ENCODE measurements at places on chromosomes 16 and 17.

GRCh38 chr16:87705771-87706277 is 60.0 kb downstream of the KLHDC4 start:
- DNase-seq, result no peak

DNA sequence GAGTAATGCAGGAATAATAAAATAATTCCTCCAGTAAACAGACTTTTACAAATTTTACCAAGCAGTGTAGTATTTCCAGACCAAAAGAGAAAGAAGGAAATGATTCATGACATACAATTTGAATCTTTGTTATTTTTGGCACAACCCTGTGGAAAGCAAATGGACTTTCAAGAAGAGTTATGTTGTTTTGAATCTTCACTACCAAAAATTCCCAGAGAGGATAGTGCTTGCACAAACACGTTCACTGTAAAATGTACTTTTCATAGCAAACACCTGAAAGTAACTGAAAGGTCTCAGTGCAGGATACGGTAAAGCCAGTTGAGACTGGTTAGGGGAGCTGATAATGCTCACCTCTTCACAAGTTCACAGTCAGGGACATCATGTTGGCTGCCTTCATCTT is 107.1 kb downstream of the USP22 start:
- DNase-seq, result no peak

- DNase-seq, result no peak
Measured at GRCh38 chr17:3738562-3739295, 15.0 kb downstream of the HASPIN start.

- peak; percentile 8 for DNase-seq
Measured at GRCh38 chr17:13601776-13602551, at the start of gene HS3ST3A1. HS3ST3A1 (minus strand) TSS chr17:13601929; CDS start chr17:13601129, 800 bp downstream.

DNA sequence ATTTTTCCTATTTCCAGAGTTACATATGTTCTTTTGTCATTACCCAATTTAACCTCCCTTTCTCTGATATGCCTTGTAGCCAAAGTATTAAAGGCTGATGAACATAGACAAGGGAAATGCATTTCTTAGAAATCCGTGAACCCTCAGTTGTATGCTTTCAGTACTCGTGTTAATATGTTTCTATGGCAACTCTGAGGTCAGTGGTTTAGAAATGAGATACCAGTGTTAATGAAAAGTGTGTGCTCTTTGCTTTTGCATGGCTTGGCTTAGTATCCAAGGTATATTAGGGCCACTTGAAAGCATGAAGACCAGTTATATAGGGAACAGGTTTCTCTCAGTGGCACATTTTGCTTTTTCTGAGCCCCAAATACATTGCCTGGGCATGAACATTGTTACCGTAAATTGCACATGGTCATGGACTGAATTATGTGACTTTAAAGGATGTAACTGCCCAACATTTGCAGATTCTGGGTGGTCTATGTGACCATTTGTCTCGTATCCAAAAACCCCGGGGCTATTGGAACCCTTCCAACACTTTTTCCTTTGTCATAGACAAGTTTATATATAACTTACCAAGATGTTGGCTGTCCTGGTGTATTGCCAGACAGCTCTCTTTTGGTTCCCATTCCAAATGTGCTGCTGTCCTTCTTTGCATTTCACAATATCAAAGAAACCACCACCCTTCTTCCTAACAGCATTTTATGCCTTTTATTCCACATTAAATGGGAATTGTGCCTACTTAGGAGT is 17.5 kb downstream of the ABHD15 start:
- DNase-seq, result no peak

- DNase-seq, result no peak
Measured at GRCh38 chr17:60359415-60359814, 32.5 kb downstream of the USP32 start.

- no peak for DNase-seq
Measured at GRCh38 chr16:2500430-2500917, 13.3 kb upstream of the ATP6V0C start.

DNA sequence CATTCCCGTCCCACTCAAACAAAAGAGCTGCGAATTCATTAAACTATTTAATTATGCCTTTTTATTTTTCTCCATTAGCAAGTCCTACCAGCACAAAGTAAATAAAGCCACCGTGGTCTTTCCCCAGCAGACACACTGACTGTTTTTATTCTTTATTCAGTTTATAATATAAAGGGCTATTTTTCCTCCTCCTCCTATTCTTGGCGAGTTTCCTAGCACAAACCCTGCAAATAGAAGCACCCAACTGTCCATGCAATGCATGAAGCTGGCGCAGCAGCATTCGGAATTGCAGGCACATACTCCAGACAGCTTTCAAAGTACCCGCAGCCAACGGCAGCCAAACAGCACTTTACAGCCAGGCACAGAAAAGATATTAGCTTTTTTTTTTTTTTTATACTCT is 583.4 kb upstream of the PSMD7 start:
- DNase-seq, result no peak

- no peak for DNase-seq
Measured at GRCh38 chr16:82658796-82659195, 32.0 kb downstream of the CDH13 start.

DNA sequence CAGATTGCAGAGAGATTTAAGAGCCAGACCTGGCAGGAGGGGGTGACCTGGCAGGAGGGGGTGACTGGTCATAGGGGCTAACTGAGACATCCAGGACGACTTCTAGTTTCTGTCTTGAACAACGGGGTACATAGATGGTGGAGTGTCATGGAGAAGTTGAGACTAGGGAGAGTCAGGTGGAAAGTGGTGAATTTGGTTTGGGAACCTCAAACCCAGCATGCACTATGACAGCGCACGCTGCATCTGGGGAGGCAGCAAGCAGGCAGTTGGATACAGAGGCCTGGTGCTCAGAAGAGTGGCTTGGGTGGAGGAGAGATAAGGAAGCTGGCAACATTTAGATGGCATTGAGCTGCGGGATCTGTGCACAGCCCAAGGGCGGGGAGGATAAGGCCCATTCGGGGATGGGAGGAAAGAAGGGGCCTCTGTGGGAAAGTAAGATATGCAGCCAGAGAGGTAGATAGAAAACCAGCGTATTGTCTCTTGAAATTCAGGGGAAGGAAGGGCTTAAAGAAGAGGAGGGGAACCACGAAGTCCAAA is 4.5 kb downstream of the RIPOR1 start:
- no peak for DNase-seq

GRCh38 chr16:66084306-66084705 is 282.2 kb upstream of the CDH5 start:
- DNase-seq, result no peak

DNA sequence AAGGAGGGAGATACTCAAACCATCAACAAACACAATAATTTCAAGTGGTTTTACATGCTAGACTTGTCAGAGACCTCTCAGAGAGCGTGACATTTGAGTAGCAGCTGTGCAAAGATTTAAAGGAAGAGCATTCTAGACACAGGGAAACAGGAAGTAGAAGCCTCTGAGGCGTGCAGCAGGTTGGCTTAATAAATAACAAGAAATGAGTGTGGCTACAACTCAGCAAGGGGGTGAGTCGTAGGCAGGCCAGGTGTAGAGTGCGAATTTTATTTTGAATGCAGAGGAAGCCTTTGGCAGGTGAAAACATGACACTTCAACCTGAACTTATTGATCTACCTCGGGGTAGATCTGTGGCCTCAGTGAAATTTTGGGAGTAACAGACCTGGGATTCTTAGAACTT is 73.2 kb upstream of the MRTFB start:
- DNase-seq, result no peak

DNA sequence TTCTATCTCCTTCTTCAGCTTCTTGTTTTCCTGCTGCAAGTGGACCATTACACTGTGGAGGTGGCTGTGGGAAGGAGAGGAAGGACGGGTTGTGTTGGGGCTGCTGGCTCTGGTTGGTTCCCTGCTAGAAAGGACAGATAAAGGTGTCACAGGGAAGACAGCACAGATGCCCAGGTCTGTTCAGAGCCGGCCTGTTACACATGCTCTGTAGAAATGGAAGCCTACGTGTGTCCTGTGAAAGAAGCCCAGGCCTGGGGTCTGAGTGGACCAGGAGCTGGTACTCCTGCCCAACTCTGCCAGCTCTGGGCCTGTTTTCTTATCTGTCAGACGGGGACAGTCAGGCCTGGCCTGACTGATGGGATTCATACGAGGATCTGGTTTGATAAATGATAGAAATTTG is 26.4 kb downstream of the DHX38 start:
- DNase-seq, result no peak

GRCh38 chr16:50967827-50968612 is 183.1 kb downstream of the SALL1 start:
- DNase-seq, result no peak

DNA sequence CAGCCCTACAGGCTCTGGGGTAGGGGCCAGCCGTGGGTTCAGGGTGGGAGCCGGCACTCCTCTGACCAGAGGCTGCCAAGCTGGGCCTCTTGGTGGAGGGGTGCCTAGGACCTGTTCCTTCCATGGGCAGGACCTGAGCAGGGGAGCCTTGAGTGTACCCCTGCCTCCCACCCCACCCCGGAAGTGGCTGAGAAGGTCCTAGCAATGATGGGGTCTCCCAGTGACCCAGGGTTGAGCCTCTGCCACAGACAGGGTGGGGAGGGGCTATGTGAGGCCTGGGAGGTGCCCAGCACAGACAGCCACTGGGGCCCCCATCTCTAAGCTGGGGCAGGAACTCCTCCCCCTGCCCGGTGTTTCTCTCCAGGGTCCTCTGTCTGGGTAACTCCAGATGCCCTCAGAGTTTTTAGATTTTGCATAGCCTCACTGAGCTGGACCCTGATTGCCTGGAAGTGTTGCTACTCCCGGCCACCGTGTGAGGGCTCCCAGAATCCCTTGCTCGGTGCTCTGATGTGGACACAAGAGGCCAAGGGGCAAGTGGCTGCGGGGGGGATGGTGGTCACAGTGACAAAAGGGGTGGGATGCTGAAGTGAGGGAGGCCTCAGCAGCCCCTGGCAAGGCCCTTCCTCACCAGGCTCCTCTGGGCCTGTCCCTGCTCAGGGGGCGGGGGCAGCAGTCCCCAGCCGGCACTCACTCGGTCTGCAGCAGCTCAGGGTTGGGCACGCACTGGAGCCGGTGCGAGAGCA is 6.4 kb upstream of the MTSS2 start:
- no peak for DNase-seq

DNA sequence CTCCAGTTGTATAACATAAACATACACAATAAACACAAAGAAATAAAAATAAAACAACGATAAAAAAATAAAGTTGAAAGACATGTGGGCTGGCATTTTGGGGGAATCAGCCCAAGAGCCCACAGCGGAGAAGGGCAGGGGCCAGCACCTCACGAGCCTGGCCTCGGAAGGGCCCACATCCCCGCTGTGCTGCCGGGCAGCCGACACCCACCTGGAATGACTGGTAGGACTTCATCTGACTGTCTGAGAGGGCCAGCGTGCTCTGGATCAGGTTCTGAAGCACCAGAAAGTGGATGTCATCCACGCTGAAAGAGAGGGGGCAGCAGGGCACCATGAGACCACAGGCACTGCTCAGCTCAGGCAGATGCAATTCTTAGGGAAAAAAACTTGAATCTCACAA is 73.5 kb downstream of the GTF3C1 start:
- no peak for DNase-seq

- DNase-seq, result no peak
Measured at GRCh38 chr16:68786685-68787418, 49.8 kb downstream of the CDH1 start.

DNA sequence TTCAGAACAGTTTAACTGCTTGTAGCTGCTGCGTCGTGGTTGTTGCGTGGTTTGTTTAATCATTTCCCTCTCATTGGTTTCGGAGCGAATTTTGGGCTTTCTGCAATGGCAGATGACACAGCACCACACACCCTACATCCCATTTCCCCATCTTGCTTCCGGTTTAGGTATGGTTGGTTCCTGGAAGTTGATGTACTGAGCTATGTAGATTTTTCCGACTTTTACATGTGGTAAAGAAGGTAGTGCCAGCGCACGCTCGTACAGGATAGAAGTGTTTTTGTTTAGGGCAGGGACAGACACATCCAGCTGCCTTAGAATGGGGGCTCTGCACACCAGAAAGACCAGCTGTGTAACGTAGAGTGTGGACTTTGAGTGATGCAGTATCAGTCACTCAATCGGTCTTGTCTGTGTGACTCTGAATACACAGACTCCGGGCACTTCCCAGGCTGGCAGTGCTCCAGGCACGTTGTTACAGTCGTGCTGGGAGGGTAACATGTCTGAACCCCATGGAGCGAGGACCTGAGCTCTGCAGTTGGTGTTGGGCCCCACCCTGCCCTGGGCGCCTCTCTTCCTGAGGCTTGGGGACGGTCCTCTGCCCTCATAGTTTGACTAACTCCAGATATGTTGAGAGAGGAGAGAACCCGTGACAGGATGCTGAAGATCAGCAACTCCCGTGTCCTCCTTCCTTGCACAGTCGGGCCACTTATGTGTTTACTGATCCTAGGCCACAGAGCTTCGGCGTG is 172.0 kb upstream of the CHMP6 start:
- DNase-seq, result no peak

DNA sequence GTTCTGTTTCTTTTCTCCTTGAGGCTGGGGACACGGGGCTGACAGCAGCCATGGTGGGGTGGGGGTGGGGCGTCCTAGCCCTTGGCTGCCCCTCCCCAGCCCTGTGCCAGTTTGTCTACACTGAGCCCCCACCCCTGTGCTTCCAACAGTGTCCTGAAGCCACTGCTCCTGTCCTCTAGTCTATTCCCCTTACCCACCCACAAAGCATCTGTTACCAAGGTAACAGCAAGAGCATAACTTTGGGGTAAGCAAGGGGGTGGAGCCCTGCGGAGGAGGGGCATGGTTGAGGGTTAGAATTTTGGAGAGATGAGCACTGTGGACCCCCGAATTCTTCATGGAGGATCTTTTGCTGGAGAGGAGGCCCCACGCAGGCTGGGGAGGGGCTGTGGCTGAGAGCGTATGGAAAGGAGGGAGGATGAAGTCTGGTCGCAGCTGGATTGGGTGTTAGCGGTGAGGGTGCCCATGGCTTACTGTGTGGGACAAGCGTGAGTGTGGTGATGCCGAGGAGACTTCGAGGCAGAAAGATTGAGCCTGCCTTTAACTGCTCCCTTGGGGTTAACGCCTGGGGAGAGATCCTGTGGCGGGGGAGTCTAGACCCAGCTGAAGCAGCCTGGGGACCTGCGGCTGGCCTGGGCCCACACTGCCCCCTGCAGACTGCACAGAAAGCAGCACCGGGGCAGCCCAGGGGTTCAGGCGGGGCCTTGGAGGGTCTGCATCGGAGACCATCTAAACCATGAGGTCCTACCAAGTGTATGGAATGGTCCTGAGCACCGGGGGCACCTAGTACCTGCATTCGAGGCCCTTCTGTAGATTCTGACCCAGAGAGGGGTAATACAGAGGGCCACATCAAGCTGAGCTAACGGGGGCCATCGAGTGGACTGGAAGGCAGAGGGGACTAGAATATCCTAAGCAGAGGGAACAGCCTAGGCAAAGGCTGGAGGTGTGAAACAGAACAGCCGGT is 6.1 kb upstream of the STAC2 start:
- DNase-seq, result peak; percentile 79

- peak; percentile 46 for DNase-seq
Measured at GRCh38 chr16:19294156-19294649, 8.7 kb downstream of the CLEC19A start.

GRCh38 chr16:15775209-15775608 is 81.6 kb downstream of the MYH11 start:
- DNase-seq, result no peak

GRCh38 chr17:35808240-35808961 is 883 bp upstream of the TAF15 start:
- DNase-seq, result no peak
